Left lung (tissue), 14 donors: ENCODE measurements at places on chromosomes 1 and 21. TPM values are rescaled to one million over a fixed set of nuclear protein-coding genes. Genes with fewer than 3 reads are reported as not detected.
A peak's percentile ranks its signal among the peaks of the same experiment; 100 is the strongest.

DNA sequence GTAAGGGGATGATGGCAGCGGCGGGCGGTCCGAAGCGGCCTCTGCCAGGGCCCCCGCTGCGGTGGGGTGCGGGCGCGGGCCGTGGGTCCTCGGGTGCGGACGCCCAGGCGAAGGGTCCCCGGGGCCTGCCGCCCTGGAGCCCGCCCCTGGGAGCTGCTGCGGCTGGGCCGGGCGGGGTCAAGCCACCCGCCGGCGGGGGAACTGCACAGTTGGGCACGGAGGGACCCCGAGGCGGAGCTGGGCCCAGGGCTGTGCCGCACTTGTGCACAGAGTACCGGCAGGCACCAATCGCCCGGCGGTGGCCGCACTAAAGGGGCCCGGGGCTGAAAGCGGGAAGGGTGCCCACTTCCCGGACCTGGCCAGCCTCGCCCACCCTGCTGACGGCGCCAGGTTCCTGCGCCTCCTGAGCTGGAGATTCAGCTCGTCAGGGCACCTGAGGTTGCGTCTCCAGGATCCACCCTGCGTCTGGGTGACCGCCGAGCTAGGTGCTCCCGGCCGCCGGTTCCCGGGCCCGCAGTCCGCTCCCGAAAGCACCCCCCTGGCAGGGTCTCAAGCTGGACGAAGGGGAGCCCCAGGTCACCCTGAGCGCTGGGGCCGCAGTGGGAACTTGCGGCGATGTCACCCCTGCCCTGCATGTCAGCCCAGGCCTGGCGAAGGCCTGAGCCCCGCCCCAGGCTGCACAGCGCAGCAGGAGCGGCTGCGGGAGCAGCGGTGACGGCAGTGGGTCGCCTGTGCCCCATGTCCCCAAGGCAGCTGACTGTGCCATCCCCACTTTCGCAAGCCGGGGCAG lies 56.7 kb upstream of the ETV3 start:
- no peak for DNase-seq

DNA sequence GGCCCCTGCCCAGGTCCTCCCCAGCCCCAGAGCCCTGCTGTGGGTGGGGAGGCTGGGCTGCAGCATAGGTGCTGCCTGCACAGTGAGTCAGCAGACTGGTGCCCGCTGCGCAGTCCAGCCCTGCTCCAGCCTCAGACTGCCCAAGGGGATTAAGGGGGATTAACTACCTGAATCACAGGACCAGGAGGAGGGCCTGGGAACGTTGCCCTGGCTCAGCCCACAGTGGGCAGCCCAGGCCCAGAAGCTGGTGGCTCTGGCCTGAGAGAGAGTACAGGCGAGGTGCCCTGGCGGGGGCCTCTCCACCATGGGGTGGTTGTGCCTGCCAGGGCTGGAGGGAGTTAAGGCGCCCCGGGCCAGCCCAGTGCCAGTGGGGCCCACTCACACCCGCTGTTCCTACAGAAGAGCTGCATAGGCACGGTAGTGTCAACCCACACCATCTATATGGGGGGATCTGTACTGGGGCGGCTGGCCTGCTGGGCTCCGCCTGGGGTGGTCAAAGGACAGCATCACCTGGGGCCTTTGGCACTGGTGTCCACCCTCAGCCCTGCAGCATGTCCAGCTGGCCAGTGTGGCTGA lies 2.3 kb downstream of the OBSCN start:
- no peak for DNase-seq

Gene C2CD2
- total RNA-seq: 22.0 TPM

Gene OR6P1
- not detected for total RNA-seq

DNA sequence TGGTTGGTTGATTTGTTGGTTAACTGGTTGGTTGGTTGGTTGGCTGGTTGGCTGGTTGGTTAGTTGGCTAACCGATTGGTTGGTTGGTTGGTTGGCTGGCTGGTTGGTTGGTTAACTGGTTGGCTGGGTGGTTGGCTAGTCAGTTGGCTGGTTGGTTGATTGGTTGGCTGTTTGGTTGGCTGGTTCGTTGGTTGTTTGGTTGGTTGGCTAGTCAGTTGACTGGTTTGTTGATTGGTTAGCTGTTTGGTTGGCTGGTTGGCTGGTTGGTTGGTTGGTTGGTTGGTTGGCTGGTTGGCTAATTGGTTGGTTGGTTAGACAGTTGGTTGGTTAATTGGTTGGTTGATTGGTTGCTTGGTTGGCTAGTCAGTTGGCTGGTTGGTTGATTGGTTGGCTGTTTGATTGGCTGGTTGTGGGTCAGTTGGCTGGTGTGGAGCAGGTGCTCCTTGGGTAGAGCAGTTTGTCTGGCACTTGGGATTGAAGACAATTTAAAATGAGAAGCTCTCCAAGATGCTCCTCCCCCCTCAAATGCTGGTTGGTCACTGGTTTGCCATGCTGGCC lies 6.9 kb downstream of the RSPH1 start:
- no peak for DNase-seq

DNA sequence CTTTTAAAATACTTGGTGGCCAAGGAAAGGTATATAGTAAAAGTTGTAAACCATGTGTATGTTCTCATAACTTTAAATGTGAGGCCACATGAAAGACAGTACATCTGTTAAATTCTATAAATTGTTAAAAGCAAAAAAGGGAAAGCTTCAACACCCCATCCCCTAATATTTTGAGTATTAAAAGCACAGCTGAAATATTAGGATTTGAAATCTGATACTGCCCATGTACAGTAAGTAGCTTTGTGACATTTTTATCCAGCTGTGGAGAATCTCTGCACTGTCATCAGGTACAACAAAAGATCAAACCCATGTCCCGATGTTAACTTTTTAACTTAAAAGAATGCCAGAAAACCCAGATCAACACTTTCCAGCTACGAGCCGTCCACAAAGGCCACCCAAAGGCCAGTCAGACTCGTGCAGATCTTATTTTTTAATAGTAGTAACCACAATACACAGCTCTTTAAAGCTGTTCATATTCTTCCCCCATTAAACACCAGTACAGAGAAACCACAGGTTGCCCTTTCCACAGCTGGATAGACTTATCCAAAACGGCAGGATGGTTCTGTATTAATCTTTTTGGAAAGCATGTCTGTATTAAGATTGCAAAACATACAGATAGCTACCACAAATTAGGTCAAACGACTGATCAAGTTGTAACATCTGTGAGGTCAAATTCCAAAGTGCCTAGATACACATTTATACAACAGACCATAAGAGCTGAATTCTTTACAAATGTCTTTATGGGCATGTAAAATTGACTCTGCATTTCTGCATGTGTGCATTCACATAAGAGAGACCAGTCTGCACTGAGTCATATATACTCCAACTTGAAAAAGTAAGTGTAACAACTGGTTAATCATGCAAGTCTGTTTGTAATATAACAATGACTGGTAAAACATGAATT lies 5.2 kb downstream of the IRF2BP2 start:
- DNase-seq: no peak

GRCh38 chr1:89603651-89604413 lies 29.1 kb upstream of the LRRC8C start:
- no peak for DNase-seq

Gene CCDC27
- not detected for total RNA-seq

Gene SYT6
- not detected for total RNA-seq

DNA sequence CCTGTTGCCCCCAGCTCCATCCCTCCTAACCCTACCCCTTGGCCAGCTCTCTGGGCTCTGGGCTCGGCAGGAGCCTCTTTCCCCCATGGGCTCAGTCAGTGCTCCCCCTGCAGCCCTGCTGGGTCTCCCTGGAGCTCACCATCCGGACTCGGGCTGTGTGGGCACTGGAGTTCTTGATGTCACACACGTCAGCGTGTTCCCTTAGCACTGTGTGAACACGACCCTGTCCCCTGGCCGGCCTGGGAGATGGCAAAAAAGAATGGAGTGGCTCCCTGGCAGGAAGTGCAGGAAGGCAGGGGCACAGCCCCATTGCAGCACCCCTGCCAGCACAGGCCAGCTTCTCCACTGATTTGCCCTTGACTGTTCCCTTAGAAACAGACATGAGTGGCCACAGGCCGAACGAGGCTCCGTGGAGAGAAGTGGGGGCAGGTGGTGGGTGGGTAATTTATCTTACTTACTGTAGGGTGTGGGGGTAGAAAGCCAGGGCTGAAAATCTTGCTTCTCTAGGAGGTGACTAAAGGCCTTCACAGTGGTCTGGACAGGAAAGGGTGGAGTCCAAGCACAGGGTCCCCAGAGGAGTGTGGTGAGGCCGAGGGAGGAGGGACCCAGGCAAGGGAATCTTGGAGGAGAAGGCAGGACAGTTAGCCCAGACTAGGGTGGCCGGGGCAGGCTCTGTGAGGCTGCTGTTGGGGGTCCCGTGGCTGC lies 381.7 kb upstream of the VAMP3 start:
- peak; percentile 39 for DNase-seq

DNA sequence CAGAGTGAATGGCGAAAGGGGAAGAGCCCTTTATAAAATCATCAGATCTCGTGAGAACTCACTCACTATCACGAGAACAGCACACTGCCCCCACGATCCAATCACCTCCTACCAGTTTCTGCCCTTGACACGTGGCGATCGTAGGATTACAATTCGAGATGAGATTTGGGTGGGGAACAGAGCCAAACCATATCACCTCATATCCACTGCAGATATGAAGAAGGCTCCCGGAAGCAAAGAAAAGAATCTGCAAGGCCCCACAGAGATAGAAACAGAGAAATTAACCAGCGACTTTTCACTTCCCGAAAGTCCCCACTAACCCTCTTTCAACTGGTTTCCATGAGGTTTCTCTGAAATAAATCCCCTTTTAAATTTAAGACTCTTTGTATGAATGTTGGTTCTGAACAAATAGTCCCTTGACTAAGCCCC lies 86.2 kb upstream of the IRF2BP2 start:
- DNase-seq: no peak

Gene HSPA6
- total RNA-seq: 7.1 TPM

Gene CYP4A11
- not detected for total RNA-seq

- DNase-seq: no peak
Measured at GRCh38 chr1:198153103-198153502, 3.7 kb upstream of the NEK7 start.

DNA sequence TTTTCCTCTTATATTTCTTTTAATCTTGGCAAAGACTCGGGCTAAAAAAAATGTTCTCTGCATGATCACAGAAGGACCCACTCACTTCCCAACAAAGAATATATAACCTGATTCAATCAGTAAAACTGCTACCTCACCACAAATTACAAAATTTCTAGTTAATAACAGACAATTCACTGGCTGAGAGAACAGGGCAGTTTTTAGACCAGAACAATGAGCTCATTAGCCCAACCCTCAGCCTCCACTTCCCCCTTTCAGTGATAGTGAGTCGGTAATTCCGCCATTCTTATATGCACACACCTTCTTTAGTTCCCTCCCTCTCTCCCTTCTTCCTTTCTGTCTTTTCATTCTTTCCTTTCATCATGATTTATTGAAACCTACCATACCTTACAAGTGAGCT lies 8.9 kb downstream of the SIPA1L2 start:
- no peak for DNase-seq

DNA sequence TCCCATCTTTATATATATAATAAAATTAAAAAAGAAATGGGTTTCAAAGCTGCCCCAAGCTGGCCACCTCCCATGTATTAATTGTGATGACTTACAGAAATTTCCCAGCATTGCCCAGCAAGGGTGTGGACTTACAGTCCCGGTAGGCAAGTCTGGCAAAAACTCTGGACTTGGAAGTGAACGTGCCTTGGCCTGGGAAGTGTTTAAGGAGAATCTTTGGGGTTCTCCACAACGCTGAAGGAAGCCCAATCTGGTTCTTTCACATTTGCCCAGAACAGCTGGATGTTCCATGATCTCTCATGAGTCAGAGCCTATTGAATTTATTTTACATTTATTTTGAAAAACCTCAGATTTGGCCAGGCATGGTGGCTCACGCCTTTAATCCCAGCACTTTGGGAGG lies 98.4 kb upstream of the SLC45A1 start:
- DNase-seq: no peak

GRCh38 chr1:233487408-233487807 lies 126.5 kb upstream of the KCNK1 start:
- DNase-seq: no peak

GRCh38 chr1:44587796-44588460 lies 86.4 kb downstream of the TMEM53 start:
- no peak for DNase-seq

DNA sequence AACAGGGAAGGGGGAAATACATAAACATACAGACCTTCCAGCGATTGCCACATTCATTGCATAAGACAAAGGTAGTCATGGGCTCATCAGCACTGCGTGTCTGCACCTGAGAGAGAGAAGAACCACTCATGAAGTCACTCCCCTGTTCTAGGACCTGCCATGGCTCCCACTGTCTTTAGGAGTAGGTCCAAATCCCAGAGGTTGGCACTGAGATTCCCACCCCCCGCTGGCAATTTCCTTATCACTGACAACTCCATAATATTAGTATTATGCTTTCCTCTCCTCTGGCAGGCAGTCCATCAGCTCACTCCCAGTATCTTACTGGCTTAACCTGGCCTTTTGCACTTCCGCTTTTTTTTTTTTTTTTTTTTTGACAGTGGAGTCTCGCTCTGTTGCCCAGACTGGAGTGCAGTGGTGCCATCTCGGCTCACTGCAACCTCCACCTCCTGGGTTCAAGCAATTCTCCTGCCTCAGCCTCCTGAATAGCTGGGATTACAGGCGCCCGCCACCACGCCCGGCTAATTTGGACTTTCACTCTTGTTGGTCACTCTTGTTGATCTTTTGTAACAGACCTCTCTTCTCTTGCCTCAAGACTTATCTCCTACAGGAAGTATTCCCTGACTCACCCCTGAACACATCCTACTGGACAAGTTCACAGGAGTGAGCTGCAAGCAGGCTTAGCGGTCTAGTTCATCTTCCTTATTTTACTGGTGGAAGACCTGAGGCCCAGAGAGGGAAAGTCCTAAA lies 14.8 kb upstream of the ZNF436 start:
- DNase-seq: no peak

DNA sequence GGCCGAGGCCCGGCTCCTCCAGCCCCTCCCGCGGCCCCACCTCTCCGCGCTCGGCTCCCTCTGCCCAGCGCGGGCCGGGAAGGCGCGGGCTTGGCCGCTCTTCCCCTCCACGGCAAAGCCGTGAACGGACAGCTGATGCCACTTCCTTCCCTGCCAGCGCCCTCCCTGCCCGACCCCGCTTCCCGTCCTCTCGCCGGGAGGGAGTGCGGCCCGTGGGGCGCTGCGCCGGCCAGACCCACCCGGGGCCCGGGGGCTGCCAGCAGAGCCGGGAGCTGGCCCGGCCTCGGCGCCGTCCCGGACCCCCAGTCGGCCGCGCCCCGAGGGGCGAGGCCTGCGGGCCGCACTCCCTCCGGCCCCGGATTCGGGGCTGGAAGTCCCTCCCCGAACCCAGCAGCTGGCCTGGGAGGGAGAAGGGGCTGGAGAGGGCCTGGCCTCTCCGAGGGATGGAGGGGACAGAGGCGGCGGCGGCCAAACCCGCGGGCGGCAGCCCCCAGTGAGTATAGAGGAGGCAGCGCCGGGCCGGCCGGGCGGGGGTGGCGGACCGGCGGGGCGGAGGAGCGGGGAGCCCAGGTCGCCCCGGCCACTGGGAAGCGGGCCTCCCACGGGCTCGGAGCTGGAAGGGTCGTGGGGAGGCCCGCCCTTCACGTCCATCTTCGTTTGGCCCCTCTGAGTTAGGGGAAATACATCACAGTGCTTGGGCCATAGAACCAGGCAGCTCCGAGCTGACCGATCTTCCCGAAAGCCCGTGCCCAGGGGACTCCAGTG lies at the start of gene KIAA1614:
TSS of gene KIAA1614 (plus strand) at position 97 of the 765 bp plus-strand sequence. CDS start at position 444, 347 bp downstream.
- DNase-seq: peak; percentile 84

Gene TNFRSF25
- 8.4 TPM for total RNA-seq

Gene CD34
- 40.8 TPM for total RNA-seq
